ENCODE measurements at places on chromosomes 3 and 15.

DNA sequence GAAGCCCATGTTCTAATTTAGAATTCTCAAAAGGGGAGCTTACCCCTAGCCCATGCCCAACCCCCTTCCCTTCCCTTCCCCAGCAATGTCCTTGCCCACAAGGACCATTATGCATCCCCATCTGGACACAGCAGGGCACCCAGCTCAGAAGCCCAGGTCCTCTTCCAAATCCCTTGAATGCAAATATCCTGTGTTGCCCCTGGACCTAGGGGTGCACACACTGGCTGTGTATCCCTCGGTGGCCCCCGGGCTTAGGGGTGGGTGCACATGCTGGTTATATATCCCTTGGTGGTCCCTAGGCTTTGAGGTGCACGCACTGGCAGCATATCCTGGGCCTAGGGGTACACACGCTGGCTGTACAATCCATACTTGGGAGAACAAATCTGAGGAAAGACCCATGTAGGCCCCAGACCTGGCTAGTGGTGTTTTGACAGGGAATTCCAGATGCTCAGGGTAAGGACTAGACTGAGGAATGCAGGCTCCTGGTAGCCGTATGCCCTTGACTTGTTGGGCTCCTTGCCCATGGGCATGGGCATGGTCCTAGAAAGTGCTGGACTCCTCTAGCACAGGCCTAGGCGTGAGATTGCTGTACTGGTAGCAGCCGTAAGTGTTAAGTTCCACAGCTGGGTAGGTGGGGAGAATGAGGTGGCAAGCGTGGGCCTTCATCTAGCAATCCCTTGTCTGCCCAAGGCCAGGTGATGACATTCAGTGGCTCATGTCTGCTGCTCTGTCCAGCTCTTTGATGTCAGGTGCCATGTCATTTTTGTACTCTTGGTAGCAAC, 222.4 kb downstream of the OPA1 start:
- DNase-seq: no peak

DNA sequence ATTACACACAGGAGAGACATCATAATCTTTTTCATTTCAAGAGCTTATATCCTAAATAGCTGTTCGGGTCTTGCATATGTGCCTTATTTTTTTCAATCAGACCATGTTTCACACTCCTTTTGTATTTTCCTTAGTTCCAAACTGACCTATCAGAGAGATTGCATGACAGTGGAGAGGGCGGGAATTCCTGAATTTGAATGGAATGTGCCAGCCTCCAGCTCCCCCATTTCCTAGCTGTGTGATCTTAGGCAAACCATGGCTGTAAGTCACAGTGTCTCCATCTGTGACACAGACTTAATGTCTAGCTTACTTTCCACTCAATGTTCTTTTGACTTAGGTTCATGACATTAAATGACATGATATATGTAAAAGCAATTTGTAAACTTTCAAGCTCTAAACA, 62.0 kb upstream of the CSTA start:
- DNase-seq: no peak

- no peak for DNase-seq
These were observed 230.0 kb downstream of the ADAMTS9 start for GRCh38 chr3:64457811-64458210.

DNA sequence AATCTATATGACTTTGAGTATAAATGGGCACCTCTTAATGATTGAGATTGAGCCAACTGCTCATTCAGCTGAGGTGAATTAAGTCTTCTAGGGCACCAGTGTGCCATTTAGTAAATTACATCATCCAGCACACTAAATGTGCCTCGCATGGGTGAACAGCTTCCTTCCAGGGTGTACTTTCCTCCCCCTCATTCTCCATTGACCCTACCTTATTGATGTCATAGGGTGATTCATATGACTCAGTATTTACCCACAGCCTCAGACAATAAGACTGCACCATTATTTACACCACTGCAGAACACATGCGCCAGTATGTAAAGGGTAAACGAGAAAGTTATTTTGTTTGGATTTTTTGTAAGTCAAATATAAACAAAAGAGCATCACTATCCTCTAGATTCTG, 185.2 kb upstream of the ARL6 start:
- no peak for DNase-seq

DNA sequence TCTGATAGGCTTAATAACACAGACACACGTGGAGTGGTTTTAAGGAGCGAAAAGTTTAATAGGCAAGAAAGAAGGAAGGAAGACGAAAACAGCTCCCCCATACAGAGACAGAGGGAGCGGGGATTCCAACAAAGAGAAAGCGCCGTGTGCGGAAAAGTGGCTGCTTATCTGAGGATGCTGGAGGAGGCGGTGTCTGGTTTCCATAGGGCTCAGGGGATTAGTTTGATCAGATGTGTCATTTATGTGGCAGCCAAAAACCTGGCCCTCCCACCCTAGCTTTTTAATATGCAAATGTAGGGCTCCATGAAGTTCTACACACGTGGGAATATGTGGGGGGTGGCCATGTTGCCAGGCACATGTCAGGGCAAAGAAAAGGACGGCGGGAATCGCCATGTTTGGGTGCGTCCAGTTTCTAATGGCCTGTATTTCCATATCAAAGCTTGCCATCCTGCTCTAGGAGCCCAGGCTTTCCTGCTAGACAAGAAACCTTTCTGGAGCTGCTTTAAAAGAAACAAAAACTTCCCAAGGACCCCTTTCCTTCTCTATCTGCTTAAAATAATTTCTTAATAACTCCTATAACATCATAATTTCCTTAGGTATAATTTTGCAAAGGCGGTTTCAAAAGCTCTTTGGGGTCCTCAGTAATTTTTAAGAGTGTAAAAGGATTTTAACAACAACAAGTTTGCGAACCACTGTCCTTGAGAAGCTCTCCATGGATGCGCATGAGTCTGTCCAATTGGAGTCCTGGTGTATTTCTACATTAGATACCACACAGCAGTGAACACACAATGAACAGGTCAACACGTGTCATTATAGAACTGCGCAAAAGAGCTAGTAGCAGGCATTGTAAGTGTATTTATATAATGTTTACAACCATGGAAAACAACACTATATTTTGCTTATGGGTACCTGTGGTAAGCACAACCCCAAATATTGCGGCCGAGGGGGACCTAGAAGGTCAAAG, 622 bp upstream of the ZNF589 start:
- no peak for DNase-seq

All from cortex of kidney (tissue), 1 donor.